AG09319 (cell line): ENCODE measurements at places on chromosomes 5 and 9.

DNA sequence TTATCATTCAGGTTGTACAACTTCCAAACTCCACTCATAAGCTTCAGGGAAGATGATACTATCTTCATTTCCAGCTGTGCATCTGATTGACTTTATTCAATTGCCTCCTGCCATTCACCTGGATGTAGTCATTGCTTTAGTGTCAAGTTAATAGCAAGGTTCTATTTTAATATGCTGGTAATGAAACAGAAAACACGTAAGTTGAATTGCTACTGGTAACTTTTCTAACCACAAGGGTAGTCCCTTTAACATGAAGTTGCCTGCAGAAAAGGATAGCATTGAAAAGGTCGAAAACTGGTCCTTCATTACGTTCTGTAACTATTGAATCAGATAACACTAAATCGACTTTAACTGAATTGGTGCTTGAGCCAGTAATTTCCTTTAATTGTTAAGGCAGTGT, 459.4 kb upstream of the CDH6 start:
- no peak for DNase-seq

DNA sequence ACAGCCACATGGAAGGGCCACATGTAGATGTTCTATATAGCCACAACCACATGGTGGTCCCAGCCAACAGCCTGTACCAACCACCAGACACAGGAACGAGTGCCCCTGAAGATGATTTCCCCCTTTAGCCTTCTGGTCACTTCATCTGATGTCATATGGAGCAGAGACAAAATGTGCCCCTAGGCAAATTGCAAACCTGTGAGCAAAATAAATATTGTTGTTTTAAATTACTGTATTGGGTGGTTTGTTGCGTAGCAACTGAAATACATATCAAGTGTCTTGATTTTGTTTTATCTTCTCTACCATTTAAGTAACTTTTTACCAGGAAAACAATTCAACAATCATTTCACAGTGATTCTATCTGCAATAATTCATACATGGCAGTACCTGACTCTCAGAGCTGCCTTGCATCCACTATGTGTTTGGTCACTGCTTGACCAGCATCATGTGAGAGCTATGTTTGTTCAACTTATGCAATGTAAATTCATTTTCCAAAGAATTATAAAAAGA, 142.5 kb upstream of the VLDLR start:
- DNase-seq: no peak

DNA sequence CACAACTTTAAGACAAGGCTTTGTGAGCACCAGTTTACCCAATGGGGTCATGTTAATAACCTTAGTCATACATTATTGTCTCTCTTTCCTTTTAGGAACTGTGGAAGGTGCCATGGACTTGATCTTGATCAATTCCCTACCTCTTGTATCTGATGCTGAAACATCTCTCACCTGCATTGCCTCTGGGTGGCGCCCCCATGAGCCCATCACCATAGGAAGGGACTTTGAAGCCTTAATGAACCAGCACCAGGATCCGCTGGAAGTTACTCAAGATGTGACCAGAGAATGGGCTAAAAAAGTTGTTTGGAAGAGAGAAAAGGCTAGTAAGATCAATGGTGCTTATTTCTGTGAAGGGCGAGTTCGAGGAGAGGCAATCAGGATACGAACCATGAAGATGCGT, 48.7 kb downstream of the TEK start:
- no peak for DNase-seq

DNA sequence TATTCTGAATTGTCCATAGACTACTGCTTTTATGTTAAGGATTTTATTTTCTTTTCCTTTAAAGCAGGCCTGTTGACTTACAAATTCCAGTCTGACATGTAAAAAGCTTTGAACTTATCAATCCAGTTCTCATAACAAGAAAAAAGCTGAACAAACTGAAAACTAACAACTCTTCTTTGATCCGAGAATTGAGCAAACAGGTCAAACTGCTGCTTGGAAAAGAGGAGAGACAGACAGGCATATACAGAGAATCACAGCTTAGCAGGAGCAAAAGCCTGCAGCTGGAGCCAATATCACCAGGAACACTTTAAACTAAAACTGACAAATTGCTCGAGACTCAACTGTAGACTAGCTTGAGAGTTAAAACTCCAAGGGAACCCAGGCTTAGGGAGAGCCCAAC, 85.8 kb downstream of the HINT1 start:
- no peak for DNase-seq

GRCh38 chr9:116736399-116737151, 49.5 kb downstream of the TRIM32 start:
- DNase-seq: no peak

DNA sequence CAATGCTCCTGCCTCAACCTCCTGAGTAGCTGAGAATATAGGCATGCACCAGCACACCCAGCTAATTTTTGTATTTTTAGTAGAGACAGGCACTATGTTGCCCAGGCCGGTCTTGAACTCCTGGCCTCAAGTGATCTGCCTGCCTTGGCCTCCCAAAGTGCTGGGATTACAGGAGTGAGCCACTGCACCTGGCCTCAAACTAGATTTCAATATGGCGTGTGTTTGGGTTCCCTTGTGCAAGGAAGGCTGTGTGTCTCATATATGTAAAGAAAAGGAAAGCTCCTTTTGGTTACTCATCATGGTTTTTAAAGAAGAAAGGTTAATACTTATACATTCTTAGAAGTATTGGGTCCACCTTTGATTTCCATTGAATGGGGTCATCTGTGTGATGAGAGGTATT, 70.7 kb downstream of the ANKRD33B start:
- DNase-seq: no peak

- DNase-seq: no peak
These were observed 104.2 kb downstream of the SEC61B start for GRCh38 chr9:99326112-99326916.

DNA sequence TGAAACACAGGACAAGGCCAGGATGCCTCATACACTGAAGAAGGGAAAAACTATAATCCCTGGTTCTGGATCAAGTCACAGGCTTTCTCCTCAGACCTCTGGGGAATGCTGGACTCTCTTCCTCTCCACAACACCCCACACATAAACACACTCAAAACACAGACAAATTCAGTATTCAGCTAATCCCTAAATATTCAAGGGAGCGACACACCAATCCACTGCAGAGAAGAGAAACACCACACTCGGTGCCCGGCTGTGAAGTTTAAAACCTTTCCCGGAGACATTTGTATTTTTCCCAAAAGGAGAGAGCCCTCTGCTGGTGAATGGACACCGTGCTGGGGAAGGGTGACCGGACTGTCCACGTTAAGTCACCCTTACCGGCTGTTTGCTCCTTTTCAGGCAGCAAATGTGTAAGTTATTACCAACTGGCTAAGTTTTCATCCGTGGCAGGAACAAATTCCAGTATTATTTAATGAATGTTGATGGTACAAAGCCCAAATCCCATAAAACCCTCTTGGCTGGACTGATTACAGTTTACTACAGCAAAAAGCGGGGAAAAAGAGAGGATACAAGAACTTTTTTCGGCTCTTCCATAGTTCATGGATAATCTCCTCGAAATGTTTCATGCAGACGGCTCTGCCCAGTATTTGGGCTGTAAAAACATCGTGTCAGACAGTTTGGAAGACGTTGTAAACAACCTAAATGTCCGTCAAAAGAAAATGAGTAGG, 130.9 kb upstream of the SLC30A5 start:
- DNase-seq: peak; percentile 38

- DNase-seq: no peak
These were observed 75.4 kb upstream of the ANKH start for GRCh38 chr5:14946815-14947620.

GRCh38 chr9:38214432-38214831, 145.4 kb upstream of the SHB start:
- no peak for DNase-seq

DNA sequence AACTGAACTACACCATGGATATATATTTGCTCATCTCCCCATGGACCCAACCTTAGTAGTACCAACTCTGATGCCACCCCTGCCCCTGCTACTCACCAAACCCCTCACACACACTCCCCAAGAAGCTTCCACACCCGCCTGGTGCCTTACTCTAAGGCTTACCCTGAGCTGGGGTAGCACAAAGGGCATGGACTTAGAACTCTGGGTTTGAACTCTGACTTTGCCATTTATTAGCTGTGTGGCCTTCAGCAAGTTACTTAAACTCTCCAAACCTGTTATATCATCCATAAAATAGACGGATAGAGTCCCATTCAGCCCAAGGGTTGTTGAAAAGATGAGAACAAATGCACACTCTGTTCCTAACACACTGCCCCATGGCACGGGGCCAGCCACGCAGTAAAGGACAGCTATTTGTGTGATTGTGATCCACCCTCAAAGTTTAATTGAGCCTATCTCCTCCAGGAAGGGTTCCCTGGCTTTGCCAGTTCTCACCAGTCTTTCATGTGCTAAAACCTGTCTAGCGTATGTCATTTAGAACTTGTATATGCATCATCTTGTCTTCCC, 111.0 kb downstream of the KLHL3 start:
- no peak for DNase-seq

DNA sequence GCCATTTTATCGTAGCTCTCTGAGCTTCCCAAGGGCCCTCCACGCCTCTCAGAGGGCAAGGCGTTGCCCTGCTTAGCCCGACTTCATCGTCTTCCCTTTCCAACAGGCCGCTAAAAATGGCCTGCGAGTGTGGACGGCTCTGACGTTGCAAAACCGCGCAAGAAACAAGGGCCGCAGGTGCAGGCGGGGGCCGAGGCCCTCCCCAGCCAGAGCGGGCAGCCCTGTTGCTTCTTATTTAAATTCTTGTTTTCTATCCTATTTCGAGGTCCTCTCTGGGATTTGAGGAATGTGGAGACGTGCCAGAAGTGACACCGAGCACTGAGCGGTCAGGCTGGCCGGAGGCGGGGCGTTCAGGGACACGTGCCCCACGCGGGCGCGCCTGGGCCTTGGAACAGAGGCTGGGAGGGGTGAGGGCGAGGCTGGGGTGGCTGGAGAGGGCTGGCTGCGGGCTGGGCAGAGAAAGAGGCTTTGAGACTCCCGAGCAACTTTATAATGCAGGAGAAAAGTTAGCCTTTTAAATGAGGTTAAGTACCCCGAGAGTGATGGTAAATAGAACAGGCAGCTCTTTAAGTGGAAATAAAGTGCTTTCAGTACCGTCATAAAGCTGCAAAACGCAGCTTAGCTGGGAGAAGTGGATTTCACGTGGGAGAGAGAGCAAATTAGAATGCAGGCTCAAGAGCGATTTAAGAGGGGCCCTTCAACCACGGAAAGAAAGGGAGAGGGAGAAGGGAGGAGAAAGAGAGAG, 243.6 kb downstream of the AUH start:
- peak; percentile 44 for DNase-seq
